ENCODE measurements at places on chromosomes 4 and X. TPM values are rescaled to one million over a fixed set of nuclear protein-coding genes. Genes with fewer than 3 reads are reported as not detected.

DNA sequence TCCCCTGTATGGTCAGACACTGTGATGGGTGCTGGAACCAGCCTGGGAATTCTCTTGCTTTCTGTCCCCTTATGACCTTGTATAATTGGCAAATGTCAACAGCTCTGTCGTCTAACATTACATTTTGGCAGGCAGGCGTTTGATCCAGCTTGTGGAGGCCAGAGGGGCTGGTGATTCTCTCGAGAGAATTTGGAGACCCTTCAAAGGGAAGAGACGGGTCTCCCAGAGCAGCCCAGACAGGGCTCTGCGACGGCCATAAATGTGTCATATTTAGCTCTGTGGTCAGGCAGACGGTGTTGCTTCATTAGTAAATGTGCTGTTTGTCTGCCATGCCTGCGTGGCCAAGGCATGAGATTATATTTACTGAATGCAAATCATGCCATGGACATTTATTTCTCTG lies 68.7 kb downstream of the SORCS2 start:
- DNase-seq = no peak

GRCh38 chr4:128720270-128720669 lies 89.2 kb upstream of the JADE1 start:
- DNase-seq = no peak

DNA sequence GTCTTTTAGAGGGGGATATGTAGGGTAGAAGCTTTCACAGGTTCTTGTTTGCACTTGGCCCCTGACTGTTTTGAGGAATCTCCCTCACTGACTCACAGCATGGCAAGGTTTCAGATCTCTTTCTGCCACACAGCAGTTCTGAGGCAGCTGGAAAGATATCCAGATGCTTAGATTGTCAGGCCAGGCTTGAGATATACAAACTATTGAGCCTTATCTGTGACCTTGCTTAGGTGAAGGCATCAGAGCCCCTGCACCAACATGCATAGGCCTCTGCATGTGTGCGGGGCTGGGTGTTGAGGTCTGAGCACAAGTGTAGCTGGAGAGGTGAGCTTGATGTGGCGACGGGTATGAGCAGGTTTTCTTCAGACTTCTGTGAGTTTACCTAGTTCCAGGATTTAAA lies 80.9 kb upstream of the MSANTD1 start:
- no peak for DNase-seq

DNA sequence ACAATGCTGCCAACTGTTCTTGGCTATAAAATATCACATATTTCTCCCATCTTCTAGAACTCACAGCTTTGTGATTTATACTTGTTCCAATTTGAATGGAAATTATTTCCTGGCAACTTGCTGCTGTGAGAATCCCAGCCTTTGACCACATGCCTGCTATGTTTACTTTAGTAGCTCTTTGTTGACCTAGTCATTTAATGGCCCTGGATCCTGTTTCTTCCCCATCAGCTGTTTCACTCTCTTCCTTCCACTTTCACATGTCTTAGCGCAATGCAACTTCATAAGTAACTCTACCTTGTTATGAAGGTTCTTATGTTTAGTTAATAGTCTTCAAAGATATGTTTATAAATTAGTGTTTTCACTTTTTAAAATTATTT lies 1973.6 kb upstream of the AGA start:
- DNase-seq = no peak

DNA sequence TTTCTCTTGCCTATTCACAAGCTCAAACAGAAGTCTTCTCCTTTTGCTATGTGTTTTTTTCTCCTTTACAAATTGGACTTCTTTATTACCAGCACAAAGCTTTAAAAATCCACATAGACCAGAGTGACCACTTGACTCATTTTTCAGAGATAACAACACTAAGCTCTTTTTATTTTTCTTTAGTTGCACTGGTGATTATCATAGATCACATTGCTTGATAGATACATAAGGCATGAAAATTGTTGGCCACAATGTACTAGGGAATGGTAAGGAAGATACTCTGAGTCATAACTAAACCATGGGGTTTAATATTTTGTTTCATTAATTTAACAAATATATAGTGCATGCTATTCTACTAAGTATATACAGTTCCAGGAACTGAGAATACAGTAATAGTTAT lies 159.0 kb downstream of the GASK1B start:
- DNase-seq = no peak

GRCh38 chrX:86137071-86137470 lies 11.2 kb upstream of the DACH2 start:
- no peak for DNase-seq

DNA sequence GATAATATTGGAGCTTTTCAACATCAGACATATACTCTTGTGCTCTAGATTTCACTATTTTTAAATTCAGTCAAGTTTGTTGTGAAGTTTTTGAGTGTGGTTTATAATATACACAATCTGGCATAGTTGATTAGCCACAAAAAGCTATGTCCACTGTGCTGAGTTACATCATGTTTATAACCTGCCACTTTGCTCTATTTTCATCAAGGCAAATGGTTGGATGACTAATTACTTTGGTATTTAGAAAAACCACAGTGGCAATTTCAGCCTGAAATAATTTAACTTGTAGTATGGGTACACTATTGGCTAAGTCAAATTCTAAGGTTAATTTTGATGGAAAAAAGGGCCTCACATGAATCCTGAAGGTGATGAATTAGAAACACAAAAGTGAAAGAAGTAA lies 262.6 kb downstream of the C4orf33 start:
- DNase-seq = no peak

GRCh38 chr4:101169044-101170014 lies 178.0 kb downstream of the PPP3CA start:
- DNase-seq = no peak

GRCh38 chrX:2183193-2183725 lies 317.5 kb downstream of the DHRSX start:
- DNase-seq = no peak

- DNase-seq = no peak
These were observed 305.4 kb upstream of the F9 start for GRCh38 chrX:139224953-139225665.

DNA sequence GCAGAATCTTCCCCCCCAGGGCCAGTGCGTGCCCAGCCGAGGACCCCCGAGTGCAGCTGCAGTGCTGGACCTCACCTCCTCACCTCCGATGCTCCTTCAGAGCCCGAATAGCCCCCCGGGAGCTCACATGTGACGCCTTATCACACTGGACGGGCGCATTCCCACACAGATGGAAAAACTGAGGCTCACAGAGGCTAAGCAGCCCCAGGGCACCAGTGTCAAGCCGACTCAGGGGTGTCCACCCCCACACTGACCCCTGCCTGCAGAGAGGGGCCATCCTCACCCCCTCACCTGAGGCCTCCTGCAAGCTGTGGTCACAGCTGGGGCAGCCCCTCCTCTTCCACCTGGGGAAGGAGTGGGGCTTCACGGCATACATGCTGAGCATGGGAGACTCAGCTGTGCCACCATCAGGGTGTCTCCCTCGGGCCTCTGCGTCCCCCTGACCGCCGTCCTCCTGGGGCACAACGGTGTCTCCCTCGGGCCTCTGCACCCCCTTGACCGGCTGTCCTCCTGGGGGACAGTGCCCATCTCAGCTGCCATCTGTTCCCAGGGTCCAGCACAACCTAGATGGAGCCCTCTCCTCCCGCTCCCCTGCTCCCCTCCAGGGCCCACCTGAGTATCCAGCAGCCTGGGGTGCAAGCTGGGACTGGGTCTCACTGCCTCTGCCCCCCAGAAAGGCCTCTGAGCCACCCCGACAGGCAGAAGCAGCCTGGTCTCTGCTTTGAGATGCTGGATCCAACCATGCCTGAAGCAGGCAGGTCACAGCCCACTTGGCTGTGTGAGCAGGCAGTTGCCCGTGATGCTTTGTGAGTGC lies 85.3 kb upstream of the NKX1-1 start:
- no peak for DNase-seq

- DNase-seq = peak; percentile 15
These were observed 2.6 kb downstream of the CTBP1 start for GRCh38 chr4:1246111-1246881.

DNA sequence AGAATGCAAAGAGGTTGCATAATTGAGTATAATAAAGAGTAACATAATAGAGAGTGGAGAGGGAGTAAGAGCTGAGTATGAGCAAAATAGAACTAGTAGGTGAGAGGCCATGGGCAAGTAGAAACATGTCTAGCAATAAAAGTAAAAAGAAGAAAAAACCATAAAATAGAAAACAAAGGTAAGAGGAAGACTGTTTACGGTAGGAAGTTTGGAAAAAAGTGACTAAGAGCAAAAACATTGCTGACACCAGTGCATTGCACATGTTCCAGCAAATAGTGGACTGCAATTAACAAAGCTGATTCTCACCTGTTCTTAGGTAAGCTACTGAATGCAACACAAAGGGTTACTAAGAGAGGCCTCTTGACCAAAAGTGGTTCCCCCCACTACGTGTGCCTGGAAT lies 202.9 kb downstream of the TEX13A start:
- DNase-seq = no peak

DNA sequence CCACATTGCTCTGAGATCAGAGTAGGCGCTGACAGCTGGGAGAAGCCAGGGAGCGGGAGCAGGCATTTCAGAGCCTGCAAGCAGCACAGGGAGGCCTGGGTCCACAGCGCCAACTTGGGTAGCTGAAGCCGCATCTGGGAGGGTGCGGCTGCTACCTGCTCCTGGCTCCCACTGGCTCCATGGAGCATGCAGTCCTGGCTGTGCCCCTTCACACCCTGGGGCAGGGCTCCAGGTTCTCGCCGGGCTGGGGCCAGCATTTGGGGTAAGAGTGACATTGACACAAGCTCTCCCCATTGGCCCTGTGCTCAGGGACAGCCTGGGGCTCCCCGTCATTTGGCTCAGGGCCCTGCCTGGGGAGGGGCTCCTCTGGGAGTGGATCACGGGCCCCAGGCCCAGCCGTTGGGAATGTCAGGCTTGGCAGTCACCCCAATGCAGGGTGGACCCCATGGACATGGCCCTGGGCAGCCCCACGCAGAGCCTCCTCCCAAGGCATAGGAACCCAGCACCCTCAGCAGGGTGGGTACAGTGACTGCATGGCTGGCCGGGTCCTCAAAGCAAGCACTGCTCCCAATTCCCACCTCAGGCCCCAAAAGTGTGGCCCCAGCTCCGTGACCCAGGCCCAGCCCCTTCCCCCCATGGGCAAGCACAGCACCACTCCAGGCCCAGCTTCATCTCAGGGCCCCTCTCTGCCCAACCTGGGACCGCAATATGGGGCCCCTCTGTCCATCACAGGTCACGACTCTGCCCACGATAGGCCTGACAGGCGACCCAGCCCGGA lies 82.4 kb downstream of the PRDM5 start:
- DNase-seq = no peak

GRCh38 chr4:183376381-183376780 lies 54.2 kb upstream of the CLDN24 start:
- DNase-seq = no peak

GRCh38 chr4:66489783-66490452 lies 819.6 kb upstream of the EPHA5 start:
- DNase-seq = no peak

DNA sequence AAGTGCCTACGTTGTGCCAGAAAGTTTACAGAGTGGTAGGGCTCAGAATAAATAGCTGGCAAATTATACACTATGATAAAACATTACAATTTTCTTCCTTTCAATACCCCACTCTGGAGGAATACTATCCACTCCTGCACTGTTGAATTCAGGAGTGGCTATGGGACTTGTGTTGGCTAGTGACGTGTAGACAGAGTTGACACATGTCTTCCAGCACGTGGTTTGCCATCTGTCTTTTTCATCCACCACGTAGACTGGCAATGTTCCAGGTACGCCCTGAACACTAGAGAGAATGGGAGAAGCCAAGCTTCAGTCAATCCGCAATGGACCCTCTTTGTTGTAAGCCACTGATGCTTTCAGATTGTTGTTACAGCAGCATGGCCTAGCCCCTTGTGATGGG lies 168.8 kb upstream of the RBPJ start:
- DNase-seq = no peak

GRCh38 chrX:138270931-138271330 lies 440.6 kb downstream of the FGF13 start:
- DNase-seq = no peak

Gene SPANXB1
- not detected for total RNA-seq

Gene RRH
- total RNA-seq = 0.59 TPM

Gene SPP1
- not detected for total RNA-seq

Gene SSX5
- total RNA-seq = not detected

Gene SHROOM4
- not detected for total RNA-seq

Gene USP17L13
- total RNA-seq = not detected

Gene AKAP14
- total RNA-seq = not detected

Gene BEND2
- total RNA-seq = not detected

Gene PSAPL1
- total RNA-seq = not detected

Gene USP17L24
- total RNA-seq = not detected

All from activated B cell treated with CpG ODN at 0.5 μM for 24 hours (primary cell).